ENCODE measurements at places on chromosomes 7 and 10.

DNA sequence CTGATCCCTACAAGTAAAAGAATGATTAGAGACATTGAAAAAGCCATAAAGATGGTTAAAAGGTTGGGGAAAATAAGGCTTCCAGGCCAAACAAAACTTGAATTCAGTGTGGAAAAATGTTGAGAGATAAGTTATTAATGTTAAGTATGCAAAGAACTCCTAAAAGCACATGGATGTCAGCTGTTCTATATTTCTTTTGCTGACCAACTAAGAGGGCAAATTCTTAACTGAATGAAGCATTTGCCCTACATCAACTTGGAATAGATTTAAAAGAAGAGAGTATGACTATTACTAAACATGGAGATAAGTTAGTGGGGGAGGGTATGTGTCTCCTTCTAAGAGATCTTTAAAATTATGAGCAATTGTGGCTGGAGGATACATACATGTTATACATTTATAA lies 124.8 kb downstream of the KIAA1217 start:
- DNase-seq, result no peak

- DNase-seq, result no peak
Observed at GRCh38 chr10:101223274-101224059, 5.8 kb downstream of the LBX1 start.

GRCh38 chr7:141674702-141675101 lies 27.3 kb downstream of the DENND11 start:
- DNase-seq, result no peak

- no peak for DNase-seq
Observed at GRCh38 chr10:123997486-123998196, 95.8 kb downstream of the CHST15 start.

- DNase-seq, result no peak
Observed at GRCh38 chr10:124305984-124306383, 112.7 kb downstream of the OAT start.

- DNase-seq, result no peak
Observed at GRCh38 chr7:94400643-94401427, 6.1 kb downstream of the COL1A2 start.

DNA sequence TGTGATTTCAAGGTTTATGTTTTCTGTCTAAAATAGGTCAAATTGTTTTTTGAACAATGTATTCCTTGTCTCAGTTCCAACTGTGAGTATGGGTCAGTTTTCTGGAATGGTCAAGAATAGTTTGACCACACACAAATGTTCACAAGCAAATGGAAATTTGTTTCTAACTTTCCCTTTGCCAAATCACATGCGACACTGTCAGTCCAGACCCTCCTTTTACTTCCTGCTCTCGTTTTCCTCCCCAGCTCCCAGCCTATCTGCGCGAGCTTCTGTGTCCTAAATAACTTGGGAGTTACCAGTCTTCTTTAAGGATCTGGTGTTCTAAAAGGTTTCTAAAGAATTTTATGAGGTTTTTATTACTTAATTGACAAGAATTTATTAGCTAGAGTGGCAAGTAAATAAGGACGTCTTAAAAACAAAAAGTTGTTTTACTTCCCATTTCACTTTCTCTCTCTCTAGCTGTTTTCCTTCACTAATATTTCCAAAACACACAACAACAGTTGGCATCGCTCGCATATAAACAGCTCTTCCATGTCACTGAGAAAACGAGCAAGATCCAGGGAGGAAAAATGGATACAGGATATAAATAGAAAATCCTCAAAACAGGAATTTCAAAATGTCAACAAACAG lies 266.1 kb upstream of the KLF6 start:
- DNase-seq, result no peak

DNA sequence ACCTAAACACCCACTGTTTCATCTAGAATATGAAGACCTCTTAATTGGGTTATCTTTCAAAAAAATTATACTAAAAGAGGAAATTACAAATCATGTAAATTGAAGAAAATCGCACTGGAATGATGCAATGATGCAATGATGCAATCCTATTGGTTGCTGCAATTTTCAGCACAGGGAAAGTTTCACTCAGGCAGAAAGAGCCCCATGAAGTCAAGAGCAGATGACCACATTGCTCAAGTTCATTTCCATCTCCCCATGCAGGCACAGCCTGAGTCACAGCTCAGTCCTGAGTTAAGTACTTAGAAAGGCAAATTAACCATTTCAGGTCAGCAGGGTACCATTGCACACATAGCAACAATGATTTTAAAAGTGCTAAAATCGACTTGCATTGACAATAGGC lies 180.3 kb upstream of the MYO3A start:
- no peak for DNase-seq

DNA sequence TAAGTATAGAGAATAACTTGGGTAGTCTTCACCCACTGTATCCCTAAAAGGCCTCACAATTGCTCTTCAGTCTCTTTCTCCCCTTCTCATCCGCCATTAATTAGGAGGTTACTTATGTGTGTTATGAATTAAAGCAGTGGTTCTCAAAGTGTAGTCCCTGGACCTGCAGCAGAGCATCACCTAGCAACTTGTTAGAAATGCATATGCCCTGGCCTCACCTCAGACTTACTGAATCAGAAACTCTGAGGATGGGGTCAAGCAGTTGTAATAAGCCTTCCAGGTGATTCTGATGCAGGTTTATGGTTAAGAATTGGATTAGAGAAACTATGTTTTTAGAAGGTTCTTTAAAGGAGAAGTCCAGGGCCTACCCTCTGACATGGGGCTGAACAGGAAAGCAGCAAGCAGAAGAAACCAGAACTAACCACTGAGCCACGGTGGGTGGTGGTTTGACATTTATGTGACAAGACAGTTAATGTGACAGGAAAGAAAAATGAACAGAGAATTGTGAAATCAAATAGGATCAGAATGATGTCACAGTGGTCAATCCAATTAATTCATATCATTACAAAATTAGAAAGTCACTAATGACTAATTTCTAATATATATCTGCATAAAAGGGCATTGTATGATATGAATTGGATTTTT lies 37.6 kb downstream of the ENTPD1 start:
- no peak for DNase-seq

- DNase-seq, result no peak
Observed at GRCh38 chr7:101912716-101913110, 95.3 kb downstream of the CUX1 start.

- DNase-seq, result no peak
Observed at GRCh38 chr10:34184397-34184796, 630.7 kb downstream of the PARD3 start.

GRCh38 chr10:70135046-70135445 lies 2.4 kb upstream of the AIFM2 start:
- DNase-seq, result no peak
